ENCODE measurements at places on chromosomes 4 and X.

DNA sequence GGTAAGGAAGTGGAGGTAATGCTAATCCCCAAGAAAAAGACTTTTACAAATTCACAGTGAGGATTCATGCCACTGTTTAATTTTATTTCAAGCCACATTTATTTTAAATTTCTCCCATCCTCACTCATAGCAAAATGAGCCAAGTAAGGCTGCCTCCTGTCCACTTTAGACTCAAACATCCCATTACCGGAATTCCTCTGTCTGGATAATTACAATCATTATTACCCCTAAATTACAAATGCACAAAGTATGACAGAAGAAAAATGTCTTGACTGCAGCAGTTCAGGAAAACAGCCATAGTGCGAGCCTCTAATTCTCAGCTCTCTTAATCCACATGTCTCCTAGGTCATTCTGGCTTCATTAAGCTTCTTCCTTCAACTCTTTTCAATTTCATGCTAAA is 57.0 kb downstream of the MAPK10 start:
- no peak for DNase-seq

GRCh38 chrX:13258052-13258444 is 61.8 kb downstream of the ATXN3L start:
- no peak for DNase-seq

DNA sequence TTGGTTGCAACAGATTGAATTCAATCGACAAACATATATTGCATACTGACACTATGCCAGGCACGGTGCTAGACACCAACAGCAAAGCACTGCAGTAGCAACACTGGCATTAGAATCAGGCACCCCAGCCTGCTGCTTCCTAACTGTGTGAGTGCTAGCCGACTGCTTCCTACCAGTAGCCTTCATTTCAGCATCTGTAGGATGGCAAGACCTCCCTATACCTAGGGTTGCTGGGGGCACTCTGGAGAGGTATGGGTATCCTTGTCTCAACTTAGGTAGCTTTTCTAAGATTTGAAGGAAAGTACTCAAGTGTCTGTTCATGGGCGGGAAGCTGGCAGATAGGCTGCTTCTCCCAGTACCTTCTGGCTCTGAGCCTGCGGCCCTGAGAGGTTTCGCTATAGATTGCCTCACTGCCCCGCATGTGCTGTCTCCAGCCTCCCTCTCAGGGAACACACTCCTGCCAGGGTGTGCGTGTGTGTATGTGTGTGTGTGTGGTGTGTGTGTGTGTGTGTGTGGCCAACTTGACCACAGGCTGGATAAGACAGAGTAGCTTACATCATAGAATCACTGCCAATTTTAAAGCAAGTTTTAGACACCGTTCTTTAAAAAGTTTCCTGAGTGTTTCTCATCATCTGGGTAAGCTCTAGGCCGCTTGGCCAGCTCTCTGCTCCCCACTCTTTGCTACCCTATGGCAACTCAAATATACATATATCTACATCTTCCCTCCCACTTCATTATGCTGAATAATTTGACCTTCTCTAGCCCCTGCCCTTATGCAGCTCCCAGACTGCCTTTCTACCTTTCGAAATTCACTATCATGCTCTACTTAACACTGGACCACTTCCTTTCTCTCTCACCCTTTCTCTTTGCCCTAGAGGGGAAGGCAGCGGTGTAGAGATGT is 97.0 kb upstream of the PJA1 start:
- no peak for DNase-seq

DNA sequence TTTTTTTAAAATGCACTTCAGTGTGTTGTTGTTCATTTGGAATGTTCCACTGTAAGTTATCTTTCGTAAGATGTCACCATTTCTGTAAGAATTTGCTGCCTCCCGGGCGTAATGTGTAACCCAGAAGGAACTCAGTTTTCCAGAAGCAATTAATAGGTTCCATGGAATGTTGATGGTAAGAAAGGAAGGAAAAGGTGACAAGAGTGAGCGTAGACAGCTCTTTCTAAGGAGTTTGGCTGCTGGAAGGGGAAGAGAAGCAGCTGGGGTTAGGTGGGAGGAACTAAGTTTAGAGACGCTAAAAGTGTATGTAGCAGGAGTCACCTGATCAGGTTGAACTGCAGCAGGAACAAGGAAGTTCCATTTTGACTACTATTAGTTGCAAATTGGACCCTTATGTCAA is 35.9 kb downstream of the PNMA5 start:
- DNase-seq = no peak

DNA sequence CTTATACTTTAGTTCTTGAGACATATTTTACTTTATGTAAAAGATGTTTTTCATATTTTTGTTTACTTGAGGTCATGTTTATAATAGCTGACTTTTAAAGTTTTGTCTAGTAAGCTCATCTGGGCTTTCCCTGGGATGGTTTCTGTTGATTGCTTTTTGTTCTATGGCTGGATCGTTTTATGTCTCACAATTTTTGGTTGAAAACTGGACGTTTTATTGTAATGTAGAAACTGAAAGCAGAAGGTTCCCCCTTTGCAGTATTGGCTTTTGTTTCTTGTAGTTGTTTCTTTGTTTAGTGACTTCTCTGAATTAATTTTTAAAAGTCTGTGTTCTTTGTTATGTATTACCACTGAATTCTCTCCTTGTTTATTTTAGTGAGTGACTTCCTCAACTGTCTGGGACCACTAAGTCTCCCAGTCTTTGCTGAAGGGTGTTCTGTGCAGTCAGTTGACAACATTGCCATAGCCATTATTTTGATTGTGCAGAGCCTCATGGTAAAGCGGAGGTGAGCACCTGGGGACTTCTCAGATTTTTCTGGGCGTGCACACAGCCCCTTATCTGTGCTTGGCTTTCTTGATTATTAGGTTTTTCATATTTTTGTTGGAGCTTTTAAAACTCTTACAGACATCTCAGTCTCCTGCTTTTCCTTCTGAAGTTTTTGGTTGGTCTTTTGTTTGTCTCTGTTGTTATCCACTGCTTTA is 31.0 kb downstream of the KDM6A start:
- DNase-seq = no peak

DNA sequence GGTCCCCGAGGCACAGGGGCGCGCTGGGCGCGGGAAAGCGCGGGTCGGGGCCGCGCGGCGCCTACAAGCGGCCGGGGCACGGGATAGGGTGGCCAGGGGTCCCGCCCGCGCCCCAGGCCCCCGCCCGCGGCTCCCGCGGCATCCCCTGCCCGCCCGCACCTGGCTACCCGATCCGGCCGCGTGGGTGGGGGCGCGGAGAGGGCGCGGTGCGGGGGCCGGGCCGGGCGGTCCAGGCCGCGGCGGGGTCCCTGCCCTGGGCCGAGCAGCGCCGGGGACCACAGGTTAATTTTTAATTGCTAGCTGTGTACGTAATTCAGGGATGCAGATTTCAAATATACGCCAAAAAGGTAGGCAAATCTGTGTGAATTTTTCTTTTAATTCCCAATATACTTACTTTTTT is 44.3 kb upstream of the FAM47C start:
- no peak for DNase-seq

GRCh38 chrX:47515941-47516665 is 33.1 kb upstream of the ZNF41 start:
- no peak for DNase-seq

Measured in left ventricle myocardium superior (tissue), 1 donor.